MG63 (cell line): ENCODE measurements at places on chromosomes 3 and 15.

DNA sequence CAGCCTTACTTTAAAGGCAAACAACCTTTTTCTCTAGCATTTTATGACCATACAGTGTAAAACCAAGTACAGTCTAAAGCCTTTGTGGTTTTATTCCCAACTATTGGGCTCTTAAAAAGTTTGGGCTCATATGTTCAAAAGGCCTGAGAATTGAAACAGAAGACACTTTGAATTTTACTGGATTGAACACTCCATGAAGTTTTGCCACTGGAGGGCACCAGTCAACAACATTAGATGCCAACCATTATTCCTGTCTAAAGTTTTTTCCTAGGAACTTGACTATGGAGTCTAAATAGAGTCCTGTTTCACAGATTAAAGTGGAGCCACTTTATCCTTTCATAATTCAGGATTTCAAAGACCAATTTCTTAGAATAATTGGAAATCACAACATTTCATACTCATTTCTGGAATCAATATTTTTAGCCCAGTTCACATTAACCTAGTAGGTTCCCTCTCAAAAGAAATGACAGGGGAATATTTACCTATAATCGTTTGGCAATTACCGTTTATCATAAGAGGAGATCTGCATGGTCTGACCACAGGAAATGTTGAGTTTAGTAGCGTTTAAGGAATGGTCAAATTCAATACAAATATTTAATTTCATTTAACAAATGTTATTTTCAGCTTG is 244.1 kb upstream of the PDZRN3 start:
- no peak for DNase-seq

DNA sequence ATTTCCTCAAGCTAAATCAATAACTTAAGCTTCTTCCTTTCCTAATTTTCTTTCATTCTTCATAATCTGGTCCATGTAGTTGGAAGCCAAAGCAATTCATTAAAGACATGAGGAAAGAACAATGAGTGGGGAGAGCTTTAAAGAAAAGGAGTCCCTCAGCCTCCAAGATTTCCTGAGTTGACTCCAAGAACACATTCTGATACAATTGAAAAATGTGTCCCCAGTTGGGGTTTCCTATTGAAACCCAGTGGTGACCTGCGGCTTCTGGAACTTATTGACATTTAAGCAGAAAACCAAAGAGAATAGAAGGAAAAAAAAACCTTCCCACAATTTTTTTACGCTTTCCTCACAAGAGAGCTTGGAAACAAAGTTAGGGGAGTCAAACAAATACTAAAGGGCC is 37.0 kb downstream of the ATP8B4 start:
- DNase-seq: no peak

- no peak for DNase-seq
These were observed 70.4 kb downstream of the CBLB start for GRCh38 chr3:105798381-105798934.

GRCh38 chr3:194607592-194608389 is 25.4 kb downstream of the TMEM44 start:
- no peak for DNase-seq

- no peak for DNase-seq
These were observed 465.3 kb downstream of the FGF12 start for GRCh38 chr3:192262001-192262400.

DNA sequence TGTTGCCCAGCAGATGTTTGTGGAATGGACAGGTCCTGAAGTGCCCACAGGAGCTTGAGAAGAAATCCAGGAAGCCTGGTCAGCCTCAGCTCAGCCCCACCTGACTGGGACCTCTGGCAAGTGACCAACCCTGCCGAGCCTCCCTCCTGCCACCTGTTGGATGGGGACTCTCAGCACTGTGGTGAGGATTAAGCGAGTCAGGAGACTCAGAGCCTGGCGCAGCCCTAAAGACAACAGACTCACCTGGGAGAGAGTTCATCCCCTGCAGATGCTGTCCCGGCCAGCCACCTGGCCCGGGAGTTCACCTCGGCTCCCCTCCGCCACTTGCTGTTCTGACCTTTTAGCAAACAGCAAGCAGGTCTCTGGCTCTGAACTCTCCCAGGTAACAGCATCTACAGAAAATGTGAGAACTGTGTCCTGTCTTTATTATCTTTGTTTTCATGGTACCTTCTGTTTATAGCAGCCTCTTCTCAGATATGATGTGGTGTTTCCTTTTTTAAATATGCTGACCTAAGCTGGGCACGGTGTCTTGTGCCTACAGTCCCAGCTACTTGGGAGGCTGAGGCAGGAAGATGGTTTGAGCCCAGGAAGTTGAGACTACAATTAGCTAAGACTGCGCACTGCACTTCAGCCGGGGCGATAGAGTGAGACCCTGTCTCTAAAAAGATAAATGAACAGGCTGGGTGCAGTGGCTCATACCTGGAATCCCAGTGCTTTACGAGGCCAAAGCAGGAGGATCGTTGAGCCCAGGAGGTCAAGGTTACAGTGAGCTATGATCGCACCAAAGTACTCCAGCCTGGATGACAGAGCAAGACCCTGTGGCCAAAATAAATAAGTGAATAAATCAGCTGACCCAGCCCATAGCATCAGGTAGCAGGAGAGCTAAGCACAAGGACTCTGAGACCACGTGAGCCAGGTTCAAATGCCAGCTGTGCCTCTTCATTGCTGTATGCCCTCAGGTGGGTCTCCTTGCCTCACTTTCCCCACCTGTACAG is 32.4 kb upstream of the SLC6A6 start:
- no peak for DNase-seq

- DNase-seq: no peak
These were observed 7.3 kb downstream of the GTF2E1 start for GRCh38 chr3:120749843-120750242.

- DNase-seq: no peak
These were observed 21.6 kb downstream of the MCTP2 start for GRCh38 chr15:94252906-94253491.

DNA sequence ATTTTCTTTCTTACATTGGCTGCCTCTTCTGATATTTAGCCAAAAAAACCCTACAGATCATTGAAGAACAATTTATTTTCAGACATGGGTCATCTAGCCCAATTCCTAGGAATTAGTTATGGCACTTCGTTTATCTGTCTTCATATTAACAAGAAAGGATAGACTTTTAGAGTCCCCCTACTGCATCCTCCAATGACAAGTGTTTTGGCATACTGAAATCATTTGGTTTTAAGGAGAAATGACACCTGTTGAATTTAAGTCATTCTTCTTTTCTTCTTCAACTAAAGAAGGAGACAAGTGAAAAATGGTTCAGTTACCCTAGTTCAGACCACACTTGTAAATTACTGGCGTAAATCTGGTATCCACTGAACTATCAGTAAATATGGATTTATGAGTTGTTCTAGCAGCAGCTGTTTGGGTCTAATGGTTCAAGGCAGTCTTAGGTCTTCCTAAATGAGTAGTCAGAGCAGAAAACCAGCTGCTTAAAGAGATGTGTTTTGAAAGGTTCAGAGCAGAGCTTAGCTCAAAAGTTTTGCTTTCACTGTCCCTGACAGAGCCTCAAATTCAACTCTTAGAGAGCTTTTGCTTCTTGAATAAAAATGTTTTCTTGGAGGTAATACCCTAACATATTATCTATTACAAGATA is 5.6 kb downstream of the VGLL3 start:
- DNase-seq: no peak

GRCh38 chr3:17069754-17070153 is 185.0 kb downstream of the PLCL2 start:
- no peak for DNase-seq

- DNase-seq: no peak
These were observed 9.6 kb downstream of the NMD3 start for GRCh38 chr3:161230621-161231171.

GRCh38 chr3:69110941-69111546 is 11.4 kb downstream of the LMOD3 start:
- DNase-seq: no peak

GRCh38 chr3:30035935-30036567 is 570.4 kb upstream of the TGFBR2 start:
- peak; percentile 9 for DNase-seq

- DNase-seq: no peak
These were observed 52.7 kb upstream of the SCAANT1 start for GRCh38 chr3:63964681-63965485.

GRCh38 chr3:159030138-159030670 is 228.3 kb downstream of the MFSD1 start:
- DNase-seq: no peak

DNA sequence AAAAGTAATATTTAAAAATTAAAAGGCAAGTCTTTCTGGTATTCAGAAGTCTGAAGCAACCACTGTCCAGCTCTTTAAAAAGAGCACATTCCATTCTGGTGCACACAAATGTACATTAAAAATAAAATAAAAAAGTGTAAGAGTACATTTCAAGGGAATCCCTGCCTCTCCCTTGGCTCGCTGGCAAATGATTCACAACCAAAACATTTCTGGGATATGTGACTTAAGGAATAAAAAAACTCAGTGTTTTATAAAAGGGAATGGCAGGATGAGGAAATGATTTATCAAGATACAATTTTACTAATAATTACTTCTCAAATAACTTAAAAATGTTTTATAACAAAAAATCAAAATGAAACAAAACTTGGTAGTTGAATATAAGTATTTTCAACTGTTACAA is 23.8 kb upstream of the ANXA2 start:
- DNase-seq: peak; percentile 77
